Right kidney (tissue), 9 donors: ENCODE measurements at places on chromosomes 3 and 15.

- no peak for DNase-seq
Observed at GRCh38 chr15:95605098-95605497, 725.4 kb upstream of the NR2F2 start.

GRCh38 chr15:65303687-65304380 lies 643 bp upstream of the RNU5B-1 start:
- DNase-seq = peak; percentile 86

- DNase-seq = no peak
Observed at GRCh38 chr3:45790596-45790995, 5.7 kb downstream of the SLC6A20 start.

- DNase-seq = no peak
Observed at GRCh38 chr15:98778263-98778959, 130.1 kb downstream of the IGF1R start.

DNA sequence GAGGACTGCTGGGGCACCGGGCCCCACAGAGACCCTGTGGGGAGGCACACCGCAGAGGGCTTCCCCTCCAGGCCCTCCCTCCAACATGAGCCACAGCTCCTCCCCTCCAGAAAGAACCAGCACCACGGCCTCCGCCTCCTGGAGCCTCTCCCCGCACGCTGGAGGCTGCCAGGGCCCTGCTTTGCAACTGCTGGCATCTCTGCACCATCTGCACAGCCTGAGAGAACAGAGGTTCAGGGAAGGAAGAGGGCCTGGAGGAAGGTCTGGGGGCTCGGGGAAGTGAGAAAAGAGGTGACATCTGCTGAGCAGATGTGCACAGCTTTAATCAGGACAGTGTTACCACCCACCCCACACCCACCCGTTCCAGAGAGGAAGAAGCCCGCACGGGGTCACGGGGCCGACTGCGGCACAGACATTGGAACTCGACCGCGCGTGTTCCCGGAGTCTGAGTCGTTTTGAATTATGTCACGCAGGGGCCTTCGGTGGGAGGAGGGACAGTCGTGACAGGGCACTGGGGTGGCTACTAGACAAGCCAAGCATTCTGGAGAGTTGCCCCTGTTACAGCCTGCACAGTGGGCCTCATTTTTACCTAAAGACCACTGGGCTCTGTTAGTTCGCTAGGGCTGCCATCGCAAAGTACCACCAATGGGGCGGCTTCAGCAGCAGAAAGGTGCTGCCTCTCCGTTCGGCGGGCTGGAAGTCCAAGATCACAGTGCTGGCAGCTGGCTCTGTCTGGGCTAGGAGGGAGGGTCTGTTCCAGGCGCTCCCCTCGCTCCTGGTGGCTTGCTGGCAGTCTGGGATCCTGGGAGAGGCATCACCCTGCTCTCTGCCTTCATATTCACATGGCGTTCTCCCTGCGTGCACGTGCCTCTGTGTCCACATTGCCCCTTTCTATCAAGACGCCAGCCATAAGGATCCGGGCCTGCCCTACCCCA lies 194.8 kb downstream of the XXYLT1 start:
- no peak for DNase-seq

GRCh38 chr15:54298396-54298795 lies 320.2 kb downstream of the UNC13C start:
- DNase-seq = no peak

GRCh38 chr3:160945336-160945735 lies 159.8 kb downstream of the B3GALNT1 start:
- no peak for DNase-seq

DNA sequence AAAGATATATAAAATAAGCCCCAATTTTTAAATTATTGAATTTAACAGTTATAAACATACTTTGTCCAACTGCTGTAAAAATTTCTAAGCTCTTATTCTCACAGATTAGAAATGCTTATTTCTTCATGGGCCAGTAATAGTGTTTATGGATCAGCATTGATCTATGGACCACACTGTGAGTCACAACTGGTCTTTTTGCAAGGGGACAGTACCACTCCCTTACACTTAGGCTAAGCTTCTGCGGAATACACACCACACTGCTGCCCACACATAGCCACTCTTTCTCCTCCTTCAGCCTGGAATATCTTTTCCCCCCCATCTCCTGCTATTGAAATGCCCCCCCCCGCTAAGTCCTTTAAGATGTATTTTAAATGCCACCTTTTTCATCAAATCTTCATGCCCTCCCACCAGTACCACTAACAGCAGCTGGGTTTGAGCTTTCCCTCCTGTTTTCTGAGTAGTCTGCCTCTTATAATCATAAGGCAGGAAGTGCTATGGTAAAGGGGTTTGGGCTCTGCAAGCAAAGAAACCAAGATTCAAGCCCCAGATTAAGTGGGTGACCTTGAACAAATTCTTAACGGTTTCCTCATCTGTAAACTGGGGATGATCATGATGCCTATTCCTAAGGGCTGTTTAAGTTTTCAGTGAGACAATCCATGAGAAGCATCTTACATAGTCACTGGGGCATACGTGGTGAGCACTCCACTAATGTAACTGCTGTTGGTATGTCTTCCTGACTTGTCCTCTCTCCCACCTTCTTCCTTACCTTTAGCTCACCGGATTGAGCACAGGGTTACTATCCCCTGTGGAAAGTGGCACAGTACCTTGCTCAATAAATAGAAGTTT lies 69.2 kb downstream of the DCUN1D1 start:
- DNase-seq = no peak

DNA sequence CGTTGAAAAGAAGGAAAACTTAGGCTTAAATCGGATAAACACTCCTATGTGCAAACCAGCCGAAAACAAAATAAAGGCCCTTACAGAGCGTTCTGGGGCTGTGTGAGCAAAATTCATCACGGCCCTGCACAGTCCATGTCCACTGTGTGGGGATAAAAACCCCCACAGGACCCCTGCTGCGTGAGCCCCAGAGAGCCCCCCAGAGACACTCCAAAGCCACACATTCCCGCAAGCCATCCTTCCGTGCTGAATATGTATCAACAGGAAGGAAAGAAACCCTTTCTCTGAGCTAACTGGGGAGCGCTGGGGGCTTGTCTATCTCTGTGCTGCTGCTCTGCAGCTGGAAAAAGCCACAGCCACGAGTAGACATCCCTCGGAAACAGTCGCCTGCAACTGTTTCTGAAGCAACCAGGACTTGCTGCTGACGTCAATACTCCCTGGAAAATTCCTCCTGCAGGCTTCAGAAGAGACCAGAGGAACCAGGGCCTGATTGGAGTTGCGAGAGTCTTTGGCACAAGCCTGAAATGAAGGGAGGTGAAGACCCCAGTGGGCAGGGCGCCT lies 72.7 kb downstream of the NUP210 start:
- DNase-seq = no peak

- DNase-seq = no peak
Observed at GRCh38 chr3:119588112-119588511, 8.8 kb downstream of the ADPRH start.

DNA sequence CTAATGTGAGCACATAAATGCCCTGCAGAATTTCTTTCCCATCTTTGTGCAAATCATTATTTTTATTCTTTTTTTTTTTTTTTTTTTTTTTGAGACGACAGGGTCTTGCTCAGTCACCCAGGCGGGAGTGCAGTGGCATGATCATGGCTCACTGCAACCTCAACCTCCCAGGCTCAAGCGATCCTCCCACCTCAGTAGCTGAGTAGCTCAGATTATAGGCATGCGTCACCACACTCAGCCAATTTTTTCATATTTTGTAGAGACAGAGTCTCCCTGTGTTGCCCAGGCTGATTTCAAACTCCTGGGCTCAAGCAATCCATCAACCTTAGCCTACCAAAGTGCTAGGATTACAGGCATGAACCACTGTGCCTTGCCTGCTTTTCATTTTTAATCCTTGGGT lies 22.9 kb downstream of the DAG1 start:
- DNase-seq = no peak

DNA sequence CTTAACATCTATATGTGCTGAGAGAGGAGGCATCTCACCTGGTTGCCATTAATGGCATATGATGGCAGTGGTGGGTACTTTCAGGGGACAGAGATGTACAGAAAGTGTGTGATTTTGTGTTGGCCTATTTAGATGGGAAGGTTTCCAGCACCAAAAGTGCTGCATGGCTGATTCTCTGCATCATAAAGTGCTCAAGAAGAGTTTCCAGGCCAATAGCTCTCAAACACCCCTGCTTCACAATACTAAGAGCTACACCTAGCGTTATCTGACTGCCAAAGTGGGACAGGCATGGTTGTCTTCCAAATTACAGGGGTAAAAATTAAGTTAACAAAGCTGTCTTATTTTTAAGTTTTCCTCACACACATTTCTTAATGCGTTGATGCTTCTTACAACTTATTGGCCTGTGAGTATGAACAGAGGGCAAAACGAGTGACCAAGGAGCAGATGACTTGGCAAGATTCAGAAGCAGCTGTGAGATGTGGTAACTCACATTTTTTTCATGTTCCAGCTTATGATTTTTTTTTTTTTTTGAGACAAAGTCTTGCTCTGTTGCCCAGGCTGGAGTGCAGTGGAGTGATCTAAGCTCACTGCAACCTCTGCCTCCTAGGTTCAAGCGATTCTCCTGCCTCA lies 41.4 kb upstream of the VEPH1 start:
- DNase-seq = no peak

DNA sequence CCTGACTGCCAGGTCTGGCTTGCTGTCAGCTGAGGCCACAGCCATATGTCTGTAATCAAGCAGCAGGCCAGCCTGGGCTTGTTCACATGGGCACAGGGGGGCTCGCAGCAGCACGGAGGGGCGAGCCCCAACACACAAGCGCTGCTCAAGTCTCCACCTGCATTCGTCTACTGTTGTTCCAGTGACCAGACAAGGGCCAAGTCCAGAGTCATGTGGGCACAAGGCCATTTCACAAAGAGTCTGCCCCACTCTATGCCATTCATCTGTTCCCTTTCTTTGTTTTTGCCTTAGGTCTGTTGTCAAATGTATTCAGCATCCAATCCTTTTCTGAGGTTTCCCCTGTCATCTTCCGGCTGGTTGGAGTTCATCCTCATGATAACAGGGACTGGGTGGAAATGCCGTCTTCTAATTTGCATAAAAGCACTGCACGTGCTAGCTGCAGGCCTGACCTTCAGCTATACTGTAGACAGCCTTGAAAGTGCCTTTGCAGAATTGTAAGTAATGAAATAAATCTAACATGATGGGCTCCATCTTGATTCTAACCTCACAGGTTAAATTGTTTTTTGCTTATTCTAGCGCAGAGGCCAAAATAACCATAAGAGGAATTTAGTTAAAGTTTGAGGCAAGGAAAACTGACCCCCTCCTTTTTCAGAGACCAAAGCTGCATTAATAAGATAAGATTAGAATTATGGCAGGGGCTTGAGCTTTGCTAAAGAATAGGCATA lies 28.6 kb upstream of the KBTBD12 start:
- no peak for DNase-seq

GRCh38 chr3:107990433-107990832 lies 100.4 kb downstream of the CD47 start:
- DNase-seq = no peak

DNA sequence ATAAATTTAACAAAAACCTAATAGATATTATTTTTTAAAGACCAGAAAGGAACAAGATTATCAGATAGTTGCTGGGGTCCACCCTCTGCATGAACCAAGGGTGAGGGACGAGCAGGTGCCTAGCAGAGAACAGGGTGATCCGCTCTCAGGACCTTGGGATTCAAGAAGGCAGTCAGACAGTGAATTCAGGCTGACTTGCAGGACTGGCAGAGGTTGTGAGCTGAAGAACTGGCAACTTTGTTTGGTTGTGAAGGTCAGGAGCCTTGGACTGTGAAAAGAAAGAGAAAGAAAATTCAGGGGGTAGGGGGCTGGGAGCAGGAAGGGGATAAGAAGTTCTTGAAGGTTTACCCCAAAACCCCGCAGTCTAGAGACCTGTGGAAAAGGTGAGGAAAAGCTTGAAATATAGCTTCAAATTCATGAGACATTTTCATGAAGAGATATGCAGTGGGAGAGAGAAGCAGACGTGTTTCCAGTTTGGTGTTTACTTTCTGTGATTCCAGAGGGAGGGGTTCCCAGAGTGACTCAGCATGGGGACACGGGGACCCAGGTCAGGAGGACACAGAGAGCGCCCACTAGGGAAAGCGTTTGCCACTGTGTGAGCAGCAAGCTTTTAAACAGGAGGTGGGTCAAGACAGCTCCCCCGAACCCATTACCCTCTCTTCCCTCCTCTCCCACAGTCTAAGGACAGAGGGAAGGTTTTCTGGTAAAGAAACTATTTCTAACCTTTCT lies 217.2 kb upstream of the UMPS start:
- DNase-seq = no peak

- no peak for DNase-seq
Observed at GRCh38 chr3:106367496-106367895, 498.7 kb upstream of the CBLB start.

DNA sequence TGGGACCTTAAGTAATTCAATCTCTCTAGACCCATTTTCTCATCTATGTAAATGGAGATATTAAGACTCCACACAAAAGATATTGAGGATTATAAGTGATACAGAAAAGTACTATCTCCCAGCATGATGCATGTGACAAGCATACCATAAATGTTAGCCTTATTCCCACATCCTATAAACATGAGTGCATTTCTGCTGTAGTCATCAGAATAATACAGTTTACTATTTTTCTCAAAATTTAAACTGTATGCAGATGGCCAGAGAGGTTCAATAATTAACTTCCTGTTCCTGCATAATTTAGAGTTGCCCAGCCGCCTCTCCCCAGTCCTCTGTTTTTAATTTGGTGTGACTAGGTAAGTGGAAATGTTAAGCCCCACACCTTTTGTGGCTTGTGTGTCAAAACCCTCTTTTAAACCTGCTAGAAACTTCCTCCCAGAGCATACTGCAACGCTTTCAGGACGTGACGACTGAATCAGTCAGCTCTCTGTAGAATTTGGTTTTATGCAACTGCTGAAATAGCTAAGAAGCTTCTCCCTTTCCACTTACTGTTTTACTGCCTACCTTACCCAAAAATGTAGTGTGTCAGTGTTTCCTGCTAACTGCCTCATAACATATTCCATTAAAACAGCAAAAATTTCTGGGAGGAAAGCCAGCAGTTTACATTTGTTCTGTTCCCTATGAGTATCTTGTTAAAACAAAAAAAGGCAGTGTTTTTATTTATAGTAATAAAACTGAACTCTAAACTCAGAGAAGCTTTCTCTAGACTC lies 1037.9 kb downstream of the EPHA3 start:
- DNase-seq = no peak

DNA sequence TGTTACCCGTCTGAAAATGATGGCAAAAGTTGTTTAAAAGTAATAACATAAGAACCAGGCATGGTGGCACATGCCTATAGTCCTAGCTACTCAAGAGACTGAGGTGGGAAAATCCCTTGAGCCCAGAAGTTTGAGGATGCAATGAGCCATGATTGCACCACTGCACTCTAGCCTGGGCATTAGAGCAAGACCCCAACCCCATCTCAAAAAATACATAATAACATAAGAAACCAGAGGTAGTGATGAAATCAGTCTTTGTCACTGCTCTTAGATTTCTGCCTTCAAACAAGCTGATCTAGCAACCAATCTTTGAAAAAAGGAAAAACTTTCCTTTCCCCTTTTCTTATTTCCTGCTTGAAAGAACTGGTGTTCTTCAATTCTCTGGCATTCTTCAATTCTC lies 71.3 kb downstream of the TMCC1 start:
- no peak for DNase-seq

- no peak for DNase-seq
Observed at GRCh38 chr3:71102111-71102983, 481.2 kb downstream of the FOXP1 start.

- DNase-seq = no peak
Observed at GRCh38 chr15:96851613-96852012, 521.1 kb downstream of the NR2F2 start.

GRCh38 chr3:194275721-194276120 lies 75.4 kb downstream of the CPN2 start:
- no peak for DNase-seq
